ENCODE measurements at places on chromosomes 16 and 17.

DNA sequence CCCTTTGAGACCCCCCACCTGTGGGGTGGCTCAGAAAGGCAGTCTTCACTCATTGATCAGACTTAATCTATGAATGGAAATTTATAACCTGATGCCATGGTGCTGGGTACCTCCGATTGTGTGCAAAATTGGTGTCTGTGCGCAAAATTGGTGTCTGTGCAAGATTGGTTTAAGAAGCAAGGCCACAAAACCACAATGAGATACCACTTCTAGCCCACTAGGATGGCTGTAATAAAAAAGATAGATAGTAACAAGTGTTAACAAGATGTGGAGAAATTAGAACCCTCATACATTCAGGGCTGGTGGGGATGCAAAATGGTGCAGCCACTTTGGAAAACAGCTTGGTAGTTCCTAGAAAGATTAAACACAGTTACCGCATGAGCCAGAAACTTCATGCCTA is 13.9 kb upstream of the CSNK2A2 start:
- DNase-seq: no peak

DNA sequence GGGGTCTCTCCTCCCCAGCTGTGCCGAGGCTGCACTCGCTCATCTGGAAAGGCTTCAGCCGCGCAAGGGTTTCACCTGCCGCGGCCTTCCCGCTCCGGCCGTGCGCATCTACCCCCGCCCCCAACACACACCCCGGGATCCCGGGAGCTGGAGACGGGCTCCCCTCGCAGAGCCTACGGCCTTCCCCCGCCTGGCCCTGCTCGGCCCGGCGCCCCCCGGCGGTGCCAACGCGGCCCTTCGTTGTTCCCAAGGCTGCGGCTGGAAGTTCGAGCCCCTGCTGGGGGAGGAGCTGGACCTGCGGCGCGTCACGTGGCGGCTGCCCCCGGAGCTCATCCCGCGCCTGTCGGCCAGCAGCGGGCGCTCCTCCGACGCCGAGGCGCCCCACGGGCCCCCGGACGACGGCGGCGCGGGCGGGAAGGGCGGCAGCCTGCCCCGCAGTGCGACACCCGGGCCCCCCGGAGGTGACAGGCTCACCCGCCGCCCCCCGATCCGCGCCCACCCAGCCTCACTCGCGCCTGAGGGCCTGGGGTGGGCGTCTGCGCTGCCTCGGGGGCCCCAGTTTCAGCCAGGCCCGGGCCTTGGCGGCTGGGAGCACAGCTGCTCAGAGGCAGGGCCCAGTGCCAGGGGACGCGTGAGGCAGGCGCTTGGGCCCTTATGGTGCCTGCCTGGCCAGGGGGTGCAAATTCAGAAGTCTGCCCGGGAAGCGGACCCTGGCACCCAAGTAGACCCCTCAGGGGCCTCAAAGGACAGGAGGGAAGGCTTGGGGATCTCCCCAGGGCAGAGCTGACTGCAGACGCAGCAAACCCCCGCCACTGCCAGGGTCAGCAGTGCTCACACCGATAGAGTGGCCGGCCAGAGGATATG is 11.2 kb downstream of the GALK1 start:
- DNase-seq: no peak

GRCh38 chr17:7632492-7632894 is 2.6 kb downstream of the SHBG start:
- DNase-seq: no peak

GRCh38 chr17:9138161-9138717 is 116.9 kb downstream of the NTN1 start:
- no peak for DNase-seq

DNA sequence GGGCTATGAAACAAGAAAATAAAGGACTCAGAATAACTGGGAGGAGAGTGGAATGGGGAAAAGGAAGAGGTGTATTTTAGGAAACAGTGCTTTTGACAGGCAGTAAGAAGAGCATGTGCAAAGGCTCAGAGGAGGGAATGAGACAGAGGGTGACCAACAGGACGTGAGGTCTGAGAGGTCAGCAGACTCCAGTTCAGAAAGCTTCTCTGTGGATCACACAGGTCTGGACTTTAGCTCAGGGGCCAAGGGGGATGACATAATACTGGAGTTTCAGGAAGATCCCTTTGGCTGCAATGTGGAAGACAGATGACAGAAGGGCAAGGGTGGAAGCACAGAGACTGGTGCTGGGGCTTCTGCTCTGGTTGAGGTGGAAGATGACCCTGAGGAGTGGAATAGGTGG is 489.9 kb upstream of the CDH5 start:
- DNase-seq: no peak

GRCh38 chr17:21061971-21062526 is 19.2 kb upstream of the USP22 start:
- DNase-seq: no peak

DNA sequence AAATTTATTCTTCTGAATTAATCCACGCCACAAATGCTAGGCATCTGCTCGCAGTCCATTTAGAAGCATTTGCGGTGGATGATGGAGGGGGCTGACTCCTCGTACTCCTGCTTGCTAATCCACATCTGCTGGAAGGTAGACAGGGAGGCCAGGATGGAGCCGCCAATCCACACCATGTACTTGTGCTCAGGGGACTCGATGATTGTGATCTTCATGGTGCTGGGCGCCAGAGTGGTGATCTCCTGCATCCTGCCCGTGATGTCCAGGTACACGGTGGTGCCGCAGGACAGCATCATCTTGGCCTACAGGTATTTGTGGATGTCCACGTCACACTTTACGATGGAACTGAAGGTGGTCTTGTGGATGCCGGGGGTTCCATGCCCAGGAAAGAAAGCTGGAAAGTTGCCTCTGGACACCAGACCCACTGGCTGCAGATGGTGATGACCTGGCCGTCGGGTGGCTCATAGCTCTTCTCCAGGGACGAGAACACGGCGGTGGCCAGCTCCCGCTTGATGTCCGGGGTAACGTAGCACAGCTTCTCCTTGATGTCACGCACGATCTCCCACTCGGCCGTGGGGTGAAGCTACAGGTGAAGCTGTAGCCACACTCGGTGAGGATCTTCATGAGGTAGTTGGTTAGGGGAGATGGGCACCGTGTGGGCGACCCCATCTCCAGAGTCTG is 7.5 kb upstream of the HEATR3 start:
- DNase-seq: no peak

GRCh38 chr16:87323727-87324410 is 6.7 kb upstream of the C16orf95 start:
- no peak for DNase-seq

DNA sequence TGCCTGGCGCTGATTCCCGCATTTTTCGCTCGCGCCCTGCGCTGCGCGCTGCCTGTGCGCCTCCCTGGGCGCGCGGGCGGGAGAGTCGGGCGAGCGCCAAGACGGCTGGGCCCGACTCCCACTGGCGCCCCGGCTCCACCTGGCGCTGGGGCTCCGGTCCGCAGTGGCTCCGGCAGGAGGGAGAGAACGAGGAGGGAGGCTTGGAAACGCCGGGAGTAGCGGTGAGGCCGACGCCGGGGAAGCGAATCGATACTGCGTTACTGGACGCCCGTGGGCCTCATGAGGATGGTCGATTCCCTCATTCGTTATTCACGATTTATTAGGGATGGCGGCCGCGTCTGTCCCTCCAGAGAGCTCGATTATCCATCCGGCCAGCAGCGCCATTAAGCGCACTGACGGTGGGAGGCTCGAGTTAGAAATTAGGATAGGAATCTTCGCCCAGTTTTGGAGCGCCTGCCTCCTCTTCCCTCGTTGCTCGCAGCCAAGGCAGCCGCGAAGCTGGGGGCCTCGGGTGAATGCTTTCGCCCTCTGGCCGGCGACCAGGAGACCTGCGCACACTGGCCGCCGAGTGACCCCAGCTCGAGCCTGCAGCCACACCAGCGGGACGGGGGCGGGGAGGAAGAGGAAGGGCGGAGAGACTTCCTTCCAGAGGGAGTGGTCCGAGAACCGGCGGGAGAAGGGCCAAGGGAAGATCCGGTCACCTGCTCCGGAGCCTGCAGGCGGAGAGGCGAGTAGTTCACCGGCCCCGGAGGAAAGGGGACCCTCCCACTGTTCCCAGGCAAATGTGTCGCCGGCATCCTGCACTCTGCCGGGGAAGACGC is 1.3 kb upstream of the PCGF2 start:
- DNase-seq: no peak

- DNase-seq: no peak
These were observed 25.8 kb downstream of the KCNJ2 start for GRCh38 chr17:70195091-70195490.

GRCh38 chr16:14377326-14377725 is 252.7 kb downstream of the PARN start:
- DNase-seq: no peak

DNA sequence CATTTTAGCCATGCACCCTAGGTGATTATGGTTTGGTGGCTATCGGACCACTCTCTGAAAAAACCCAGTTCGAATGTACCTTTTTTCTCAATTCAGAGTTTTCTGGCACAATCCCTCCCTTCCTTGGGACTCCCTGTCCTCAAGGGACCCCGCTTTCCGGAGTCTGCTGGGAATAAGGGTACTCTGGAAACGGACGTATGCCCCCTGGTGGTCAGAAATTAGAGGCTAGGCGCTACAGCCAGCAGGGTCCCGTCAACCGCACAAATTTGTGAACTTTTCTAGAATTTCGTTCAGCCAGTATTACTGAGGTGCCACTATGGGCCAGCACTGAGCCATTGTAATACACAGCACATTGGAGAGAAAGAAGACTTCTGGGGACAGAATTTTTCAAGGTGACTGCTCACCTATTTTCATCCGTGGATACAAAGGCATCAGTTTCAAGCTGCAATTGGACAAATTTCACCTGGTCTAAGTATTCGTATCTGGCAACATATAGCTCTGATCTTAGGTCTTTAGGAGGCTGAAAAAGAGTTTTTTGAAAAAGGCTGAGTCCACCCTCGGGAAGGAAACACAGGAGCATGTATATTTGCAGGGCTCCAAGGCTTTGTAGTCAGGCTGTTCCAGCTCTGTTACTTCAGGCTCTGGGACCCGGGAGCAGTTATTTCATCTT is 27.1 kb upstream of the CRYBA1 start:
- peak; percentile 74 for DNase-seq

GRCh38 chr16:81327447-81328196 is 12.9 kb downstream of the GAN start:
- DNase-seq: no peak

GRCh38 chr17:9868552-9868951 is 36.5 kb downstream of the RCVRN start:
- DNase-seq: no peak

- DNase-seq: peak; percentile 48
These were observed 141.0 kb upstream of the KCNJ18 start for GRCh38 chr17:21551081-21551881.

DNA sequence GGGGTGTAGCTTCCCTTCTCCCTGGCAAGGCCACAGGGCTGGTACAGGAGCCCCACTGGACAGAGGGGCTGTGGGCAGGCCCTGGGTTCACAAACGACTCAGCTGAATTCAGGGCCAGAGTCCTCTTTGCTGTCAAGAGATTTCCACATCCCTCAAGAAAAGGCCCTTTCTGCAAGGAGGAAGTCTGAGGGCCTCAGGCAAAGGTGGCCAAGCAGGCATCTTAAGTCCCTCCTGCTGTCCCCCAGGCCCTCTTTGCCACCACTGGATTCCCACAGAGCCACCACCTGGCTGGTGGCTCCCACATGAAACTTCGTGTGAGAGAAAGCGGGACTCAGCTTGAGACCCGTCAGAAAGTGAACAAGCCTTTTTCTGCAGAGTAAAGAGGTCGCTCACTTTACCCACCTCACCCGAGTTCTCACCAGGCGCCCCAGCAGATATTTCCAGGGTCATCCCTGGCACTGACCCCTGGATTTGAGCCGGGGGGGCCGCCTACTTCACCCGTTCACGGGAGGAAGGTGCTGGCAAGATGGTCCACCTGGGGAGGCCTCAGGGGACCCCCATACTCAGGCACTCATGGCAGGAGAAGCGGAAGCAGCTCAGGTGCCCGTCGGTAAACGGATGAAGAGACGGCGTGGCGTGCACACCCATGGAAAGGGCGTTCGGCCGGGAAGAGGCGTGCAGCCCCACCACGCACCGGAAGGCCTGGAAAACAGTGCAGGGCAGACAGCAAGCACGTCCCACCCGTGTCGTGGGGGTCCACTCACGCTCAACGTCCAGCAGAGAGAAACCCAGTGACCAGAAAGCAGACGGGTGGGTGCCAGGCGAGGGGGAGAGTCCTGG is 3.6 kb downstream of the RNF166 start:
- DNase-seq: no peak

- DNase-seq: no peak
These were observed 59.8 kb downstream of the CYTH1 start for GRCh38 chr17:78722246-78722761.

- no peak for DNase-seq
These were observed 6.5 kb downstream of the MOSMO start for GRCh38 chr16:22014271-22014873.

DNA sequence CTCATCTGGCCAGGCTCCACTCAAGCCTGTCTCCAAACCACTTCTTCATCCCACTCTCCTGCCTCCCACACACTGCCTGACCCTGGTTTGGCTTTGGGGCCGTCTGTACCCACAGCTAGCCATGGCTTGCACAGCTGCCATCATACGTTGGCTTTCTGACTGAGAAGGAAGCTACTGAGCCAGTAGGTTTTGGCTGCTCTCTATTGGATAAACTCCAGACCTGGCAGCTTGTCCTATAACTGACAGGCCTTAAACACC is 3.9 kb downstream of the MIF4GD start:
- DNase-seq: no peak

GRCh38 chr16:68921637-68922036 is 78.3 kb downstream of the TANGO6 start:
- DNase-seq: no peak

DNA sequence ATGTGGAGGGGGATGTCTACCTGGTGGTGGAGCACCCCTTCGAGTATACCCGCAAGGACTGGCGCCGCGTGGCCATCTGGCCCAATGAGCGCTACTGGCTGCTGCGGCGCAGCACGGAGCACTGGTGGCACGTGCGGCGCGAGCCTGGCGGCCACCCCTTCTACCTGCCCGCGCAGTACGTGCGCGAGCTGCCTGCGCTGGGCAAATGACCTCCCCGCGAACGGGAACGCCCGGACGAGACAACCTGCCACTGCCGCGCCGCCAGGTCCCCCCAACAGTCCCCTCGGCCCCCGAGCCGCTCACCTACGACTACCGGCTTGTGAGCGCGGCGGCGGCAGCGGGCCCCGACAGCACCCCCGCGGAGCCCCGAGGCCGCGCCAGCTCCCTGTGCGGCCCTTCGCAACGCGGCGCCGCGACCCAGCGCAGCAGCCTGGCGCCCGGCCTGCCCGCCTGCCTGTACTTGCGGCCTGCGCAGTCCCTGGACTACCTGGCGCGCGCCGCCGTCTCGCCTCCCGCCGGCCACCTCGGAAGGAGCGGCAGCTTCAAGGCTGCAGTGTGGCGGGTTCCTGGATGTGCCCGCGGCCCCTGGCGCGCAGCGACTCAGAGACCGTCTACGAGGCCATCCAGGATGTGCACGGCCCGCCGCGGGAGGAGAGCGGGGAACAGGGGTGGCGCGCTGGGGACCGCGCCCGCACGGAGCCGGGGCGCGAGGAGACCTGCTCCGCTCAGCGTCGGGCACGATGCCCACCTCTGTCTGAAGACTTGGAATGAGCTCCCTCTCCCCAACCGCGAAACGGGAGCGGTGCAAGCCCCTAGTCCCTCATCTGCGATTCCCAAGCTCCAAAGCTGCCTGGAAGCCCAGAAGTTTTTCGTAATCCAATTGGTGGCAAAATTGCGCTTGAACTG is 48.7 kb upstream of the AMZ2 start:
- no peak for DNase-seq
